Daoy (cell line): ENCODE measurements at places on chromosomes 1 and 21. TPM values are rescaled to one million over a fixed set of nuclear protein-coding genes. Genes with fewer than 3 reads are reported as not detected.

The KPRP gene
- total RNA-seq = not detected in 2 replicates

The KLHDC9 gene
- not detected in 2 replicates for total RNA-seq

DNA sequence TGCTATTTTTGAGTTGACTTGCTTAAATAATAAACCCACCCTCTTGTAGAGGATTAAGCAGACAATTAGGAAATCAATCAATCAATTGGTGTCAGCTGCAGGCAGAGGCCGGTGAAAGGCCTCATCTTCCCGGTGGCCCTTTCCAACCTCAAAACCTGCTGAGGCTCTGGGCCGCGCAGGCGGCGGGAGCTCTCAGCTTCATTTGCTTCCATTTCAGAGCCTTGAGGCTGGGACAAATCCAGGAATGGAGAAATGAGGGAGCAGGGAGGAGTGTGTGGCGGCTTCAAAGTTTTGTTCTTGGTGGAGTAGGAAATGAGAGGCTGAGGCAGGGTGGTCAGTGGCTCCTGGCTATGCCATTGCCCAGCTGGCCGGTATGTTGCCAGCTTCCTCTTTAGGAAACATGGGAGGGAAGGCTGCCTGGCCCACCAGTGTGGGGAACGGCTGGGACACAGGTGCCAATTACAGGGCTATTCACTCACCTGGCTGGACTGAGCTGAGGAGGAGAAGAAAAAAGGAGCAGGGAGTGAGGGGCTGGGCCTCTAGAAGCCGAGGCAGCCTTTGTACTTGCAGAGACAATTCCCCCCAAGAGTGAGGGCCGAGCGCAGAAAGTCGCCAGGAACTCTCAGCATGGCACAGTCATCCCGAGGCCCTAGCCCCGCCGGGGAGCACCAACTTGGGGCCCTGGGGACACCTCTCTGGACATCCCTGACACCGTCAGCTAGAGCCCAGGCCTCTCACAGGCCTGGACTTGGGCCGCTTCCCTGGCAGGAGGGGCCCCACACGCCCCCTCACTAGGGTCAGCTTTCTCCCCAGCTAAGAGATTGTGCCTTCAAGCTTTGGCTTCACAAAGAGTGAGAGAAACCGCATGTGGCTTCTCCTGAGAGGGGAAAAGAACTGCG is 4.4 kb downstream of the POU3F1 start:
- DNase-seq = no peak

- no peak for DNase-seq
Measured at GRCh38 chr1:205240569-205240968, 12.8 kb downstream of the TMCC2 start.

- DNase-seq = no peak
Measured at GRCh38 chr1:179107706-179108629, 26.1 kb downstream of the TOR3A start.

DNA sequence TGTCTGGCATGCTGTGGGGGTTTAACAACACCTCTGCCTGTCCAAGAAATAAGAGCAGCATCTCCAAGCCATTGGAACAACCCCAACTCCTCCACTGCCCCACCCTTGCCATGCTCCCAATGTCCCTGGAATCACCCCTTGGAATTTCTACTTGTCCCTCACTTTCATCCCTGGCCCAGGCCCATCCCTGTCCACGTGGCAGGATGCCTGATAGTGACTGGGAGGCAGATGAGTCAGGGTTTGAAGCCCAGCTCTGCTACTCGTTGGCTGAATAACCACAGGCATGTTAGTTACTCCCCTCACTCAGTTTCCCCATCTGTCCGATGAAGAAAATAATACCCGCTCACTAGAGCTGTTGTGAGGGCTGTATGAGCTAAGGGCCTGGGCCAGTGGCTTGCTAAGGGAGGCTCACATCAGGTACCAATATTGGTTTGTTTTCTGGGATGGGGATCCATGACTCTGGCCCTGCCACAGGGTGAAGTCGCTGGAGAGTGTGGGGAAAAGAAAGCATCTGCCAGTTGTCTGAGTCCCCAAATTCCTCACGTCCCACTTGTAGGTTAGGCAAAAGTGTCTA is 99.4 kb upstream of the TLR5 start:
- no peak for DNase-seq

- DNase-seq = peak; percentile 56
Measured at GRCh38 chr1:59025898-59026426, 242.1 kb upstream of the JUN start.

- DNase-seq = no peak
Measured at GRCh38 chr1:202229376-202229775, 35.8 kb downstream of the LGR6 start.

GRCh38 chr1:39269791-39270342 is 65.4 kb downstream of the MACF1 start:
- no peak for DNase-seq

DNA sequence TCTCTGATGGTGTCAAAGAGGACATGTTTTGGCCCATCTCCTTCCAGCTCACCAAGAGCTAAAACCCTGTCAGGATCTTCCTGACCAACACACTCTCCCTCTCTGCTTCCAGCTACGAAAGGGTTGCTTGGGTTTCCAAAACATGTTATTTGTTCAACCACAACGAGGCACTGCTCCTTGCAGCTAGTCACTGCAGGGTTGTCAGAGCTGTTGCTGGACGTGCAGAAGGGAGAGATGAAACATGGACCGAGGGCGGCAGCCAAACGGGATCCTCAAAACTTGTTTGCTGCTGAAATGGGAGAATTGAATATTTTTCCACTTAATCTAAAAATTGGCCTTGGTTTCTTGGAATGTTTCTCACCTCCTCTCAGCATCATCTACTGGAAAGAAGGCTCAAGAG is 12.4 kb downstream of the ZBTB18 start:
- no peak for DNase-seq

GRCh38 chr1:10782491-10783244 is 13.8 kb downstream of the CASZ1 start:
- no peak for DNase-seq

DNA sequence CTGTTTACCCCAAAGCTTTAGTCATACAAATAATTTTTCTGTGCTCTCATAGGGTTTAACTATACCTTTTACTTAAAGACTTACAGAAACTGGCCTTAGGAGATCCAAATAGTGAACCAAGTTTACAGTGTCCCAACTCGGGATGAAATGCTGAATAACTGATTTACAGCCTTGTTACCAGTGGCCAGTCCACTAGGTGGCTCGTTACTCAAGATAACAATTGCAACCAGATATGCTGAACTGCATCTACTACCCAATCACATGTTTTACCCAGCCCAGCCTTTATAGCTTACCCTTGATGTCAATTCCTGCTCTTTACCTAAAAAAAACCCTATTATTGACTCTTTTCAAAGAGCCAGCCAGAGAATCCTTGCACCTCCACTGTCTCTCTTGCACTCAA is 1148.8 kb upstream of the ADGRL4 start:
- no peak for DNase-seq

DNA sequence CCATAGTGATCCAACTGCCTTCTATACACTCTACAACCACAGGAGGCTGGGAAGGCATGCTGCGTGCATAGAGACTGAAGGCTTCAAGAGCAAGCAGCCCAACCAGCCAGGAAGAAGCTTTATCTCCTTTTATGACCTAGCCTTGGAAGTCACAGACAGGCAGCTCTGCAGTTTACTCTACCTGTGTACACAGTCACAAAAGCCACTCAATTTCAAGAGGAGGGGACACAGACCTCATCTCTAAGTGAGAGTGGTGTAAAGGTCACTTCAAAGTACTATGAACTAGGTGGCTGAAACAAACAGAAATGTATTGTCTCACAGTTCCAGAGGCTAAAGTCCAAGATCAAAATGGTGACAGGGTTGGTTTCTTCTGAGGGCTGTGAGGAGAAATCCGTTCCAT is 69.6 kb upstream of the GJB5 start:
- no peak for DNase-seq
